ENCODE measurements at places on chromosomes 5 and 9.

DNA sequence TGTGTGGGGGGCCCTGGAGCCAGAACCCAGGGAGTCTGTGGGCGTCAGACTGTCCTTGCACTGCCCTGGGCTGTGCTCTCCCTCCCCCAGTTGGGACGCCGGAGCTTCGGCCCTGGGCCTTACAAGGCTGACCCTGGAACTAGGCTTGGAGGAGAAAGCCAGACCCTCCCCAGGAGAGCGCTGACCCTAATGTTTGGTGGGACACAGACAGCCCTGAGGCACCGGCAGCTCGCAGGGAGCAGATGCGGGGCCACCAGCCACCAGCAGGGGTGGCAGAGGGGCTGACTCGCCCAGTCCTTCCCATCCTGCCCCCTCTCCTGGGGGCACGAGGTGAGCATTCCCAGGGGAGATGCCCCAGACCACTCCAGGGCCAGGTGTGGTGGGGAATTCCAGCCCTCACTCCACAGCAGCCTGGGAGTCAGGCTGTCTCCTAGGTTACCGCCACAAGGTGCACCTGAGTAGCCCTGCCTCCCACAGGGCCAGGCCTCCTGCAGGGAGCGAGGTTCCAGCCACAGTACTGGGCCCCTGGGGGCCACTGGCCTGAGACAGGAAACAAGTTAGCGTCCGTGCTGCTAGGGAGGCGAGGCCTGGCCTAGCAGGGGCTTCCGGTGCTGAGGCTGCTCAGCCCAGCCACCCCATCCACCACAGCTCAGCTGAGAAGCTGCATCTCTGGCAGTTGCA, 134.6 kb downstream of the OLFM1 start:
- no peak for DNase-seq

DNA sequence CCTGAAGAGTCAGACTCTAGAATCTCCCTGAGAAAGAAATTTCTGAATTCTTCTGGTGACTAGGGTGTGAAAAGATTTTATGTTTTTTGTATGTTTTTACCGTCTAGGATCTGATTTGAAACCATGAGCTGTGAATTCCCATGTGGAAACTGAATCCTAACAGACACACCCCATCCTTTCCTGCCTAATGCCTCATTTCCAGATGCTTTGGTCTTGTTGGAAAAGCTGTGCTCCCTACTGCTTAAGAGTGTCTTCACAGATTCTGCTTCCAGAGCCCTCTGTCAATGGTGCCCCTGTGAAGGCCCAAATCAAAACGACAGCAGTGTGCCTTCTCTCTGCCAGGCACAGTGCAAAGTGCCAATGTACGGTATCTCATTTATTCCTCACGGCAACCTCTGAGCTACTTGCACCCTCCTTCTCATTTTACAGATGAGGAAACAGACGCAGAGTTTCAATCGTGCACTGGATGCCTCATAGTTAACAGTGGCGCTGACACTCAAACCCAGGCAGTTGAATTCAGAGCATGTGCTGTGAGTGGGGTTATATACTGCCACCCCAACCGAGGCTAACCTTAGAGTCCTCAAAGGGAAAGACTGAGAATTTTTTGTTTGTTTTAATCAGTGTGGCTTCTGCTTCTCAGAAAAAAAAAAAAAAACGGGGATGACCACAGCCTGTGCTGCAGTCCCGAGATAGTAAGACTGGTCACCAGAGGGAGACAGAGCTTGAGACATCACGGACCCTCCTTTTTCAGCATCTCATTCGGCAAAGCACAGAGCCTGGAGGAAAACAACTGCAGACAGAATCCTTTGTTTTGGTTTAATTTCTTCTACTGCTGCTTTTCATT, 188.4 kb downstream of the SNCAIP start:
- DNase-seq, result no peak

DNA sequence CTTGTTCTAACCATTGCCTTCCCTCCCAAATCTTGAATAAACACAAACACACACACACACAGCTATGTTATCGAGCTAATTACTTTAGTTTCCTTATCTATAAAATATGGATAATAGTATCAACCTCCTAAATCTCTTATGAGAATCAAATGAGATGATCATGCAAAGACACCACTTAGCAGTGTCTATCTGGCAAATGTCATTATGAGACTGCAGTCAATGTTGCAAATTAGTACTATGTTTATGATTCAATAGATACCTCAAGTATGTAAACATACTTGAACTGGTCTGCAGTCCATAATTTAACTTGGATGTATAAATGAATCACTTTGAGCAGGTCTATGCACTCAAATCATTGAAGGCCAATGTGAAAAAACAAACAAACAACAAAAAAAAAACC, 22.2 kb upstream of the ERAP2 start:
- DNase-seq, result no peak

DNA sequence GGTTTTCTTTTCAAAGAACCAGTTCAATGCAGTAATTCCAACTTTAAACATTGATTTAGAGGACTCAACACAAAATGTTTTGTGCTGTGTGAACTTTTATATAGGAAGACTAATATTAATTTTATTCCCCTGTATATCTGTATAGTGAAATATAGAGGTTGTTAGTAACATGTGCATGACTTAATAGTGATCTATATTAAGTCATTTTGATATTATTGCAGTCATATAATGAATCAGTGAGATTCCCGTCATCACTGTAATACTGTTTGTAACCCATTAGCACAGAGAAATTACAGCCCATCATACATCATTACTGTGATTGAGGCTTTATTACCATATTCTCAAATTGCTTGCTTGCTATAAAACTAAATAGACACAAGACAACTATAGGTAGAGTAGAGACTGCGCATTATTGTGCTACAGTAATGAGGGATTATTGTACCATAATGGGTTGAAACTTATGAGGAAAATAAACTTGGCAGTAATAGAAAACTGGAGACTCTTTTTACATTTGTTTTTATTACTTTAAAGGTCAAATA, 170.7 kb downstream of the RANBP17 start:
- no peak for DNase-seq

- no peak for DNase-seq
Measured at GRCh38 chr9:36902080-36902716, 131.9 kb downstream of the PAX5 start.

DNA sequence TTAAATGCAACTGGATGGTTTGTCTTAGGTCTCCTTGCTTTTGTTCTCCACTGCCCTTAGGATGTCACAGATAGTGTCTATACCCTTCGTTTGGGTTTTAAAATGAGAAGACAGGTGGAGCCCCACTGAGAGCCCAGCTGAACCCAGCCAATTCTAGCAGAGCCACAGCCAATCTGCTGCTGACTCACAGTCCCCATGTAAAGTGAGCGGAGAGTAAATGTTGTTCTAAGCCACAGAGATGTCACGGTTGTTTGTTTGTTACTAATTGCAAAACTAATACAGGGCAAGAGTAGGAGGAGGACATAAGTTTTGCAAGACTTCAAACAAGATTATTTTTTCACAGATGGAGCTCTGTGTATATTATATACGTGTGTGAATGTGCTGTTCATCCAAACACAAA, 50.5 kb upstream of the AGXT2 start:
- DNase-seq, result no peak
